ENCODE measurements at places on chromosomes 2 and 18.

DNA sequence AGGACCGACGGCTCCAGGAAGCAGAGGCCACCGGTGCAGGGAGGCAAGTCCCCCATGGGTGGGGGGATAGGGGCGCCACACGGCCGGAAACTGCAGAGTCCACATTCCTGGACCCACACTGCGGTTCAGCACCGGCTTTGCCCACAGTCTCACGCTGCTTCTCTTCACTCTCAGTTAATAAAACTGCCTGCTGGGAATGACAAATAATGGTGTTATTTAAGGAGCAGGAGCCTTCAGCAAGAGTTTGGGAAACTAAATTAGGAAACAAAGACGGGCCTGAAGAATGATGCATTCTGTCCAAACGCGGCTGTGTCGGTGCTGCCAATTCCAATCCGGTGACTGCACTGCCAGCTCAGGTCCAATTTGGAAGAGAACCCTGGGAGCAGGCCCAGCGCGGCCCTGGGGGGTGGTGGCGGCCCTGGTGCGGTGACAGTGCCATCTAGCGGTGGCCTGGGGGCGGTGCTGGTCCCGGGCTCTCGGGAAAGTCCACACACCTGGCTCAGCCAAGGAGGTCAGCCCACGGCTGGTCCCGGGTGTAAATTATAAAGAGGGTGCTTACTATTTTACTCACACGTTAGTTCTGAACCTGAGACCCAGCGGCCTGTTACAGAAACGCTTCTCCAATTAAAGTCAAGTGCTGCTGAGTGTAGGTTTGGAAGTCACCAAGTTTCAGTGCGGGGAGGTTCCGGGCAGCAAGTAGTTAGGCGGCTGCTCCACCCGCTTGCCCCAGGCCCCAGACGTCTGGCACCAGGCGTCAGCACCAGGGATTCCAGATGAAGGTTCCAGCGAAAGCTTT, 73.1 kb upstream of the PXDN start:
- peak; percentile 54 for DNase-seq

DNA sequence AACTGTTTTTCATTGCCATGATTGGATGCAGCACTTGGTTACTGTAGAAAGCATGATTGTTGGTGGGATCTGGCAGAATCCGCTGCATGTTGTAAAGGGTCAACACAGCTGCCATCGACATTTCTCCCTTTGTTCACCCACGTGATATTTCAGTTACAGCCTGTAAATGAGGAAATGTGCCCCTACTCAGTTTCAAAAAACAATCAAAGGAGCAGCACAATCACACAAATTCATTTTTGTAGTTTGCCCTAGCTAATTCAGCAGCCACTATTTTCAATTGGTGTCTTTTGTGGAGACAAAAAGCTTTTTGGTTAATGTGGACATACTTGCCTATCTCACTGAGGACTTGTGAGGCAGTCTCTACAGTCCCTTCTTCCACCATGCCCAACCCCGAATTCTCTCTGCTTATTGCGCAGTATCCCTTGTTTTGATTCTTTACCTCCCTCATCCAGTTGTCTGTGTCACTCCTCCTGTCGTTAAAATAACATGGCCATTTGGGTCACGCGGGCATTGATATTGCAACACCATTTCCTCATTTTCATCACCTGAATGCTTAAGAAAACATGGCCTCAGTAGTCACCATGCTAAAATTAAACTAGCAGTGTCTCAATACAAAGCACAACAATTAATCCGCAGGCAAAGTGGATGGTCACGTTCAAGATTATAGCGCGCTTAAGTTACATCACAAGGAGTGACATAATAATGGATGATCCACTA, 6.4 kb upstream of the PROC start:
- DNase-seq: no peak

GRCh38 chr18:11136241-11136640, 13.1 kb downstream of the PIEZO2 start:
- no peak for DNase-seq

DNA sequence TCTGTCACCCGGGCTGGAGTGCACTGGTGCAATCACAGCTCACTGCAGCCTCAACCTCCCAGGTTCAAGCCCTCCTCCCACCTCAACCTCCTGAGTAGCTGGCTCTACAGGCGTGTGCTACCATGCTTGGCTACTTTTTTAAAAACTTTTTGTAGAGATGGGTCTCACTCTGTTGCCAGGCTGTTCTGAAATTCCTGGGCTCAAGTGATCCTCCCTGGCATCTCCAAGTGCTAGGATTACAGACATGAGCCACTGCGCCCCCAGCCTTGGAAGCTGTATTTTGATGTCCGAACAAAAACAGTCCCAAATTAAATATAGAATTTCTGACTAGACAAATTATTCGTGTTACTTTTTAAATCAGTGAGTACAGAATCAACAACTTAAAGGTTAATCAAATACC, 97.4 kb downstream of the ZNF516 start:
- DNase-seq: no peak

DNA sequence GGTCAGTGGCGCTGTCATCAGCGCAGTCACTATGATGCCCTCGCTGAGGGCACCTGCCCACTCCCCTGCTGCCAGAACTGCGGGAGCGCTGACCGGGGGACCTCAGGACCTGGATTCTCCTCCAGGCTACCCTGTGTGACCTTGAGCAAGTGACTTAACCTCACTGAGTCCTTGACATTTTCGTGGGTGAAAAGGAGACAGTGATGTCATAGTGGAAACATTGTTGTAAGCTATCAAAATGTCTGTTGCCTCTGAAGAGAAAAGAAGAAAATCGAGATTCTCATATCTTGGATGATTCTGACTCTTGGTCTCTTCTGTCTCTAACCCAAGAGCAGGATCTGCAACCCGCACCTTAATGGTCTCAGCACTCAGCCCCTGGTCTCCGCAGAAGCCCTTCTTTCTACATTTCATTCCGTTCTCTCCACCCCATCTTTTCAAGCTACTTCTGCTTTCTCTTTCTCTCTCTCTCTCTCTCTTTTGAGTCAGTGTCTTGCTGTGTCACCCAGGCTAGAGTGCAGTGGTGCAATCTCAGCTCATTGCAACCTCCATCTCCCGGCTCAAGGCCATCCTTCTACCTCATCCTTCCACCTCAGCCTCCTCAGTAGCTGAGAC, 978 bp upstream of the TUBA4A start:
- no peak for DNase-seq

GRCh38 chr2:172864182-172864581, 128.5 kb downstream of the RAPGEF4 start:
- peak; percentile 23 for DNase-seq

- DNase-seq: no peak
Measured at GRCh38 chr18:78981394-78981831, 1.8 kb downstream of the SALL3 start.

DNA sequence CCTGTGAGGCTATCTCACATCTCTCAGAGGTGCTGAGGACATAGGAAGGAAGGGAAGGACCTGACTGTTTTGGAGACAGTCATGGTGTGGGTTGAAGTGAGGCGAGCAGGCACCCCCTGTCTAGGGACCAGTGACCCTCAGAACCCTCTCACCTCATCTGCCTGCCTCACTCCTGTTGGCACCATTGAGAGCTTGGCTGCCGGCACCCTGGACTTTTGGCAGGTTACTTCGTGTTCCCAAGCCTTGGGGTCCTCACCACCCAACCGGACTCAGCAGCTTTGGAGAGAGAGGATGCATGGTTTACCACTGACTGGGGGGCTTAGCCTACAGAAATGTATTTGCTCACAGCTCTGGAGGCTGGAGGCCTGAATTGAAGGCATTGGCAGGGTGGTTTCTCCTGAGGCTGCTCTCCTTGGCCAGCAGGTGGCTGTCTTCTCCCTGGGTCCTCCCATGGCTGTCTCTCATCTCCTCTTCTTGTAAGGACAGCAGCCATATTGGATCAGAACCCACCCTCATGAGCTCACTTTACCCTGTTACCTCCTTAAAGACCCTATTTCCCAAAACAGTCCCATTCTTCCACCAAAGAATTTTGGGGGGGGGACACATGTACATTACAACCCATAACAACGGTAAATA, 142.0 kb downstream of the TSN start:
- peak; percentile 25 for DNase-seq

Measured in NCI-H2081 (cell line).